Hypothalamus (tissue), 51 donors: ENCODE measurements at places on chromosomes 5 and 9.

- DNase-seq, result no peak
Measured at GRCh38 chr9:101165131-101165530, 136.6 kb downstream of the PLPPR1 start.

DNA sequence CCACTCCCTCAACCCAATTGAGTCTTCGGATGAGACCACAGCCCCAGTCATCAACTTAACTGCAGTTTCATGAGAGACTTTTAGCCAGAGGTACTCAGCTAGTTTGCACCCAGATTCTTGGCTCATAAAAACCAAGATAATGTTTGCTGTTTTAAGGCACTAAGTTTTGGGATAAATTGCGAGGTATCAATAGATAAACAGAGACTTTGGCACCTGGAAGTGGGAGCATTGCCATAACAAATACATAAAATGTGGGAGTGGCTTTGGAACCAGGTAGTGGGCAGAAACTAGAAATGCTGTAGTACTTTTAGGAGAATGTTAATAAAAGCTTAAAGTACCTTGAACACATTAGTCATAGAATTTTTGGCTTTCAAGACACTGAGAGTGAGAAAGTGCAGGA is 439.8 kb downstream of the SH3GL2 start:
- DNase-seq, result no peak

- no peak for DNase-seq
Measured at GRCh38 chr9:18768951-18769622, 263.9 kb downstream of the SAXO1 start.

DNA sequence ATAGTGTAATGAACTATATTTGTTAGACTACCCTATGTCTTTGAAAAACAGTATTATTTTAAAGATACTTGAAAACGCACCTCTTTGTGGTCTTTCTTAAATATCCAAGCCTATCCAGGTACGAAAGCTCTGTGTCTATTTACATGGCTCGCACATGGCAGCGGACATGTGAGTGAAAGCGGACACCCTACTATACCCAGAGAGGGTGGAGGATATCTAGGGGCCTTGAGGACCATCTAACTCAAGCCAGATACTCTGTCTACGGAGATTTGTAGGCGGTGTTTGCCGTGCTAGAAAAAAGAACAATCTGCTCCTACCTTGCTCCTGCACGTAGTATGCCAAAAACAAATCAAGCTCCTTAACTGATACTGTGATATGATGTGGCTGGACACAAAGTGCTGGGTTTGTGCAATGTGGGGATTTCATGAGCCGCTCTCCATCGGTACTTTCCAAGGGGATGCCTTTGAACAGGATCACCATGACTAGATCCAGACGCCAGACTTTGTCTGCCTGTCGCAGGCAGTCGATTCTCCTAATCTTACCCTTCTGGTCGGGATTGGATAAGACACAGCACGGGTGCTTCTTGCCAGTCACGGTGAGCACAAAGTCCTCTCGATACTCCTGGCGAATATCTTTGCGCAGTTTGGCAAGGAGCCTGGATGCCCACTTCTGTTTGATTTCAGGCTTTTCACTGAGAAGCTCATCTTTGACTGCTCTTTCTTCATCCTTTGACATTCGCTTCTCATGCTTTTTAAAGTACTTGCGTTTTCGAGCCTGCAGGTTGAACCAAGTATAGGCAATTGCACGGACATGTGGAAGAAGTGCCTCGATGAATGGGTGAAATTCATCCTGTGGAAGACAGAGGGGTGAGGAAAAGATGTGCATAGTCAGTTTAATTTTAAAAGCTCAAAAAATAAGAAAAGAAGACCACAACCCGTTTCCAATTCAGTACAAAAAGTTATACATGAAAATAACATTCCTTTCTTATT is 7.0 kb downstream of the NFIB start:
- DNase-seq, result no peak

GRCh38 chr5:9411142-9411541 is 134.7 kb downstream of the SEMA5A start:
- DNase-seq, result no peak

GRCh38 chr5:173745557-173745956 is 129.1 kb upstream of the BOD1 start:
- no peak for DNase-seq

- no peak for DNase-seq
Measured at GRCh38 chr5:72314571-72315172, 5.4 kb downstream of the MRPS27 start.

DNA sequence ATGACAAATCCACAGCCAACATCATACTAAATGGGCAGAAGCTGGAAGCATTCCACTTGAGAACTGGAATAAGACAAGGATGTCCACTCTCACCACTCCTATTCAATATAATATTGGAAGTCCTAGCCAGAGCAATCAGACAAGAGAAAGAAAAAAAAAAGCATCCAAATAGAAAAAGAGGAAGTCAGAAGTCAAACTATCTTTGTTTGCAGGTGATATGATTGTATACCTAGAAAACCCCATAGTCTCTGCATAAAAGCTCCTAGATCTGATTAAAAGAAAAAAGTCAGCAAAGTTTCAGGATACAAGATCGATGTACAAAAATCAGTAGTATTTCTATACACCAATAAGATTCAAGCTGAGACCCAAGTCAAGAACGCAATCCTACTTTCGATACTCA is 66.1 kb downstream of the OSMR start:
- no peak for DNase-seq

- peak; percentile 46 for DNase-seq
Measured at GRCh38 chr9:131277910-131278701, 1.8 kb upstream of the FAM78A start.

DNA sequence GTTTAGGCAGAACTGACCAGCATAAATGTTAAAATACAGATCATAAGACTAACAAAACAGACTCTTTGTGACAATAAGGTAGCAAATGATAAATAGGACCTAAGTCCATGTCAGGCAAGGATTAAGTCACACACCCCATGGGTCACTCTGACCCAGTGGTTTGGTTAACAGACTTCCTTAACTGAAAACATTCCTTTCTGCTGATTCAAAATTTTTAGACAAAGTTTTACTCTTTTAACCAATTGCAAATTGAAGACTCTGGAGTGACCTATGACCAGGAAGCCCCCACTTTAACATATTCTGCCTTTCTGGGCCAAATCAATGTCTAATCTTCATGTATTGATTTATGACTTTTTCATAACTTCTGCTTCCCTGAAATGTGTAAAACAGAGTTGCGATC is 4.9 kb upstream of the NXNL2 start:
- DNase-seq, result no peak

GRCh38 chr5:125506124-125506523 is 759.7 kb upstream of the ZNF608 start:
- DNase-seq, result no peak

DNA sequence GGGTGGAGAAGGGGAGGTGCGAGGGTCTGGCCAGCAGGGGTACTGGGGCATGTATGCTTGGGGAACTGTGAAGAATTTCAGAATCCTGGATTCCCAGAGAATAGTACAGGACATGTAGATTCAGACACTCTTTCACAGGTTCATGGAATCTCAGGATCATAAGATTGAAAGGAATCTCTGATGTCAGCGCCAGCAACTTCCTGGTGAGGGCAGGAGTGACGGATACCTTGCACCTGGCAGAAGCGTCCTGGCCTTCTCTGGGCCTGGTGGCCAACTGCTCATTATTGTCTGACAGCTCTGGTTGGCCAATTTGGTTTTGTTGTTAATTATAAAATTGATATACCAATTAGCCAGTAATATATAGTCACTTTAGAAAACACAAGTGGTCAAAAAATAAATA is 6.9 kb downstream of the GM2A start:
- no peak for DNase-seq

DNA sequence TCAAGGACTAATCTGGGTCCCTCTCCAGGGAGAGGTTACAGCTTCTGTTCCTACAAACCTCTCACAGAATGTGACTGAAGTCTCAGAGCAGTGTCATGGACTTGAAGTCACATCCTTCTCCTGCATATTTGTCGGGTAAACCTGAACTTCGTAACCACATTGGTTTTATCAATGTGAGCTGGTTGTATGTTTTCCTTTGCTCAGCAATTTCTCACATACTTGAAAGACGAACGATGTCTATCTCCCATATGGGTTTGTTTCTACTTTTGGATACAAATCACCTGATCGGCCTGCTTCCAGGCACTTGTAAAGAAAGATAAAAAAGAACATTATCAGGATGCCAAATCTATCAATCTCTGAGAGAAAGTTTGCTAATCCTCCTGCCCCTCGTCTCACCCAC is 411.0 kb downstream of the SPOCK1 start:
- no peak for DNase-seq

GRCh38 chr9:13860946-13861640 is 452.8 kb downstream of the NFIB start:
- no peak for DNase-seq

DNA sequence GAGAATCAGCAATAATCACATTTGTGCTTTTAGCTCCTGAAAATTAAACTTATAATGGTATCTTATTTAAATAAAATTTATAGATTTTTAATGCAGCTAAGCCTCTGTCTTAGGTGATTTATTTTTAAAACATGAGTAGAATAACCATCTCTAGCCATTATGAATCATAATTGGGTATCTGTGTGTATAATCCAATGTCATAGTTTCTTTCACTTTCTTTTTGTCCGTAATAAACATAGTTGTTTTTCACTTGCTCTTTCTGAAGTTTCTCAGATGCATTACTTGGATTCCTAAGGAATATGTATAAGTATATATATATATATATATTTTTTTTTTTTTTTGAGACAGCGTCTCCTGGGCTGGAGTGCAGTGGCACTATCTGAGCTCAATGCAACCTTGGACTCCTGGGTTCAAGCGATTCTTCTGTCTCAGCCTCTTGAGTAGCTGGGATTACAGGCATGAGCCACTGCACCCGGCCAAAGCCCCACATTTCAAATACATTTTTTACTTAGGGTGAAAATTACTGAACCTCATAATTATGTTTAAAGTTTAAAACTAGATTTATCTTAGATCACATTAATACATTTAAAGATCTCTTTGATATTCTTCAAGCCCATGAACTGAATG is 377.1 kb downstream of the PRDM9 start:
- DNase-seq, result no peak

DNA sequence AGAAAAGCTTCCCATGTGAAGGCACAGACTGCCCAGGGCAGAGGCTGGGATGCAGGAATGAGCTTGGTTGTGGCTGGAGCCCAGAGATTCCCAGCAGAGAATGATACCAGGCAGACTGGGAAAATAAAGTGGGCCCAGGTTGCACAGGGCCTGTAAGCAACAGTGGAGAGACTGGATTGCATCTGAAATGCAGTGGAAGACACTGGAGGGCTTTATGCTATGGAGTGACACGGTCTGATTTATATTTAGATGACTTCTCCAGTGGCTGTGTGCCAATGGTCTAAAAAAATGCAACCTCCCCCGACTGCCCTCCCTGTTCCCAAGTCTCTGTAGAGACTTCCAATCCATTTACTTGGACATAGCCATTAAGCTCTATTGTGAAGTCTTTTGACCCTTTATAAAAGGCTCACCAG is 951.1 kb upstream of the DMAC1 start:
- no peak for DNase-seq

- no peak for DNase-seq
Measured at GRCh38 chr9:136553581-136553980, 7.7 kb upstream of the NOTCH1 start.
